CD4-positive, alpha-beta T cell (primary cell): ENCODE measurements at places on chromosomes 16 and 17.
A peak's percentile ranks its signal among the peaks of the same experiment; 100 is the strongest.

GRCh38 chr17:78884148-78884825, 18.7 kb downstream of the CEP295NL start:
- DNase-seq, result no peak
- H3K27me3 ChIP-seq, result no peaks in the 10 kb centered on the region
- H3K27ac ChIP-seq, result no peak overlapping the region
- H3K4me1 ChIP-seq, result peaks cover 36% of the 10 kb centered on the region
- no peaks in the 10 kb centered on the region for H3K36me3 ChIP-seq

DNA sequence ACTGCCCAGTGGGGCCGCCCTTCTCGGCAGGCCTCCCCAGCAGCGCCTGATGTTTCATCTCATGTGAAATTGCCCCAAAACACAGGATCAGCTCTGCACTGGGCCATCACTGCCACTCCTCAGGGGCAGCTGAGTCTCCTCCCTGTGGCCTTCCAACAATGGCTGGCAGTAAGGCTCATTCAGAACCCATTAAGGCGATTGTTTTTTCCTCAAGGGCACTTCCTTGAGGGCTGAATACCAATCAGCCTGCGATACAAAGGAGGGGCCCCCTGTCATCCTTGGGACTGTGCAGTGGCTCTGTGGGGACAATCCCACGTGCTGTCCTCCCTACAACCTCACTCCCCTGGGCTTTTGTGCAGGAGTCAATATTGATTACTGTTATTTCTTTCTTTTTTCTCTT, 47.5 kb downstream of the XYLT1 start:
- no peak overlapping the region for H3K27ac ChIP-seq
- H3K36me3 ChIP-seq, result peaks cover 2% of the 10 kb centered on the region
- H3K4me1 ChIP-seq, result no peaks in the 10 kb centered on the region
- H3K27me3 ChIP-seq, result no peaks in the 10 kb centered on the region

GRCh38 chr17:48528936-48529682, 1.7 kb downstream of the HOXB1 start:
- peaks cover 6% of the 10 kb centered on the region for H3K4me1 ChIP-seq
- no peak overlapping the region for H3K4me3 ChIP-seq
- H3K27me3 ChIP-seq, result peaks cover 22% of the 10 kb centered on the region
- no peak overlapping the region for H3K27ac ChIP-seq

DNA sequence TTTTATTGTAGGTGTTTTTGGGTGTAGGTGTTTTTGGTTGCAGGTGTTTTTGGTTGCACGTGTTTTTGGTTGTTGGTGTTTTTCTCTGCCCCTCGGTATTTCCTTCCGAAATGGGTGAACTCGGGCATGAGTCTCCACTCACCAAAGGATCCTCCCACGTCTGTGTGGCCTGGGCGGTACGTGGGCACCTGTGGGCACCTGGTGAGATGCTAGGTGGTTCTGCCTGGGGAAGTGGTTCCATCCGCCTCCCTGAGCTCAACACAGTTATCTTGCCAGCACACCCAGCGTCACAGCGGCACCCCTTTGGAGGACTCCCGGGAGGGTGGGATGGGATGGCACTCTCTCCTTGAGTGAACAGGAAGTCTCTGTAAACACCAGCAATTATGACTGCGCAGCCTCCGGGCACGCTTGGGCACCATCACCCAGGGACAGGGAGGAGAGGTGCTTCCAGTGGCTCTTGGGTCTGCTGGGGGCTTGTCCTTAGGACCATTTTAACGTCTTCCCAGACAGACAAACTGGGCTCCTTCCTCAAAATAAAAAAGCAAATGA, 29.8 kb downstream of the COX4I1 start:
- H3K4me3 ChIP-seq, result peak overlapping the region; percentile 24
- H3K36me3 ChIP-seq, result no peaks in the 10 kb centered on the region
- no peak for DNase-seq
- H3K27me3 ChIP-seq, result peaks cover 21% of the 10 kb centered on the region
- H3K4me1 ChIP-seq, result peaks cover 12% of the 10 kb centered on the region
- no peak overlapping the region for H3K27ac ChIP-seq

- H3K4me1 ChIP-seq, result peaks cover 21% of the 10 kb centered on the region
- no peaks in the 10 kb centered on the region for H3K27me3 ChIP-seq
- H3K36me3 ChIP-seq, result no peaks in the 10 kb centered on the region
- no peak for DNase-seq
- H3K27ac ChIP-seq, result no peak overlapping the region
- no peak overlapping the region for H3K4me3 ChIP-seq
Observed at GRCh38 chr16:50248845-50249244, 17.5 kb upstream of the ADCY7 start.

- no peaks in the 10 kb centered on the region for H3K27me3 ChIP-seq
- H3K36me3 ChIP-seq, result peaks cover 6% of the 10 kb centered on the region
- H3K27ac ChIP-seq, result no peak overlapping the region
- H3K4me3 ChIP-seq, result no peak overlapping the region
- H3K4me1 ChIP-seq, result peaks cover 43% of the 10 kb centered on the region
Observed at GRCh38 chr16:81526935-81527334, 82.3 kb downstream of the CMIP start.

DNA sequence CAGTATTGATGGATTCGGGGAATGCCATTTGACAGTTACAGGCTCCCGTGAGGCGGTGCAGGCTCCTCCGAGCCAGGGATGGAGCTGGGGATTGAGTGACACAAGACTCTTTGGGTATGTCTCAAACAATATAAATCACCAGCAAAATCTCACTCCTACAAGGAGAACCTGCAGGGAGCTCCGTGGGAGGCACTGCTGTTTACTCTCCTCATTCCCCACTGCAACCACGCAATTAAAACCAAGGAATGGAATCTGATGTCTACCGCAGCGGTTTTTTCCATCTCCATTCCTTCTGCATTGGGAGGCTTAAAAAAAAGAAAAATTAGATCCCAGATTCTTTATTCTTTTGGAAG, 157.9 kb downstream of the WWOX start:
- H3K4me3 ChIP-seq, result no peak overlapping the region
- H3K27me3 ChIP-seq, result no peaks in the 10 kb centered on the region
- no peak overlapping the region for H3K27ac ChIP-seq
- no peaks in the 10 kb centered on the region for H3K4me1 ChIP-seq

DNA sequence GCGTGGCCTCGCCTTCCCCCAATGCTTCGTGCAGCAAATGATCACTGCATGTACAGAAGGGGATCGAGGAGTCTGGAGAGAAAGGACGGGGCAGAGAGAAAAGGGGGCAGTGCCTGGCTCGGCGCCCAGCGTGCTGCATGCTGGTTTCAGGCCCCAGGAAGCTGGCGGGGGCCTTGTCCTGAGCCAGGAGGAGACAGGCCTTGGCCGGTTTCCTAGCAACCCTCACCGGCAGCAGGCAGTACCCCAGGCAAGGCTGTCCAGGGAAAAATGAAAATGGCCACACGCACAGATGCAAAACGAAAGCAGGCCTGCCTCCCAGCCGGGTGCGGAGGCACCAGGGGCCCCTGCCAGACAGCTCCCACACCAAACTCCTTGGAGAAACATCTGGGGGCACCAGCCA, 126.3 kb downstream of the ZFHX3 start:
- no peaks in the 10 kb centered on the region for H3K36me3 ChIP-seq
- H3K27me3 ChIP-seq, result no peaks in the 10 kb centered on the region
- H3K4me1 ChIP-seq, result no peaks in the 10 kb centered on the region
- H3K27ac ChIP-seq, result no peak overlapping the region

DNA sequence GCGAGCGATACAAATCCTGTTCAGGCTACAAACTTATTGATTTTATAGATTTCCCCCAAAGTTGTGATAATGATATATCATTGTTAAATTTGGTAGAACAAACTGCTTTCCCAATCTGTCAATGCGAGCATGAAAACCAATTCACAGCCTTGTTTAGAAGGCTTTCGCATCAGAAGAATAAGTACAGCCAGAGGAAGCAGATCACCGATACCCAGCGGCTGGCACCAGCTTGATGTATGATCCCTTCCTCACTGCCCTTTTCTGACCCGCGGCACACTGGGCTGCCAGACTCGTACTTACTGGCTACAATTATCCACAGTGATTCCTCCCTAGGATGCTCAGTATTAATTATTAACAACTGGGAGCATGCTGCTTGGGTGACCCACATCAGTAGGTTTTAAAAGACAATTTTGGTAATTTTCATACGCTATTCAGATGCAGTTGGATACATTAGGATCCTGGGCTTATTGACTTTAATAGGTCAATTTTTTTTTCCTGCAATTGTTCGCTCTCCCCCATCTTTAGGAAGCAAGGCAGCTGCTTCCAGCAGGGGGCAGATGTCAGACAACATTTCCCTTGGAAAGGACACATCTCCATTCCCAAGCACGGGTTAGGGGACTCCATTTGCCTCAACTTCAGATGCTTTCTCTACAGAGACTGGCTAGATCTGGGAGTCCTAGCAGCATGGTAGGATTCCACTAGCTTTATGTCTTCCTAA, 582.7 kb upstream of the PSMD7 start:
- H3K36me3 ChIP-seq, result no peaks in the 10 kb centered on the region
- DNase-seq, result no peak
- no peaks in the 10 kb centered on the region for H3K4me1 ChIP-seq
- H3K27ac ChIP-seq, result no peak overlapping the region
- no peaks in the 10 kb centered on the region for H3K27me3 ChIP-seq

GRCh38 chr16:14151256-14152030, 80.3 kb downstream of the MRTFB start:
- no peak overlapping the region for H3K4me3 ChIP-seq
- H3K36me3 ChIP-seq, result no peaks in the 10 kb centered on the region
- H3K4me1 ChIP-seq, result no peaks in the 10 kb centered on the region
- H3K27me3 ChIP-seq, result no peaks in the 10 kb centered on the region
- H3K27ac ChIP-seq, result no peak overlapping the region
- DNase-seq, result no peak

DNA sequence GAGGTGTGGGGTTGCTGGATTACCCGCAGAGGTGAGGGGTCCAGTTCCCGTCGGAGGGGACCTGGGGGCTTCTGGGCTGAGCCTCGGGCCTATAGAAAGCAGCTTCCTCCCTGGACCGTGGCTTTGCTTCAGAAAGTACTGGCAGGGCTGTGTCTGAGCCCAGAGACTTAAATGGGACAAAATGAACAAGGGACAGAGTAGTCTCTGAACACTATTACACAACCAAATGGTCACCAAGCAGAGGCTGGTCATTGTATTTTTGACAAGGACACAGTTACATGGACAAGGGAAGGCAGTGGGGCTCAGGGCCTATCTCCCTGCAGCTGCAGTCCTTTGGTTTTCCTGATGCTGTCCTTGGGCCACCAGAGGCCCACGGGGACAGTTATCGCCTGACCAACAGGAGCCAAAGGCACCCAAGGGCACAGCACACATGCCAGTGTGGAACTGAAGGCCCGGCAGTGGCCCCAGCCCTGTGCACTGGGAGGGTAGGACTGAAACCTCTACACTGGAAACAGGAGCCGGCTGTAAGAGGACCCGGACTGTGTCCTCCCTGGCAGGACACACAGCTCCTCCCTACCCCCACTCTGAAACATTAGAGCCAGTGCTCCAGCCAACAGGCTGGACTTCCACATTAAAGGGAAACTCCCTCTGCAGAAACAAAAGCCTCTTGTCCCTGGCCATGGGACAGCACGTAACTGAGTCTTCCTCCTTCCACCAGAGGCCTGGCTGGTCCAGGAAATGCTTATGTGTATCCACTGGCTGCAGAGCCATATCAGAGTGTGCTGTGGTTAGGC, 26.0 kb upstream of the ERN1 start:
- H3K4me3 ChIP-seq, result no peak overlapping the region
- H3K27ac ChIP-seq, result no peak overlapping the region
- no peaks in the 10 kb centered on the region for H3K27me3 ChIP-seq
- DNase-seq, result no peak
